Thymus (tissue), 14 donors: ENCODE measurements at places on chromosomes 5 and 9. TPM values are rescaled to one million over a fixed set of nuclear protein-coding genes. Genes with fewer than 3 reads are reported as not detected.
A peak's percentile ranks its signal among the peaks of the same experiment; 100 is the strongest.

Gene CD180
- total RNA-seq = 1.3 TPM

Gene PCDHA13
- total RNA-seq = under 0.01 TPM

DNA sequence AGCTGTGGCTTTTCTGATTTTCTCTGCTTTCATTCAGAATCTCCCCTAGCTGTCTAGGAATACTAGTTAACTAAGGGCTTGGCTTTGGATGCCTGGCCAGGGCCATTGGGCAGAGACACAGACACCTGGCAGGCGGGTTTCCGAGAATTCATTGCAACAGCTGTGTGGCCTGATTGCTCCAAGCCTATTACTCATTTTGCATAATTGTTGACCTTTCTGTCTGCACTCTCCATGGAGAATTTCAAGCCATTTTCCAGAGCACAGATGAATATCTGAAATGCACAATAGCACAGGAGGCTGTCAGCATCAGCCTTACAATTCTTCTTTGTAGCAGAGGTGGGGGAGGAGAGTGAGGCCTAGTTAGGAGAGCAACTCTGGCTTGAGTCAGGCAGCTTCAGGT, 310.5 kb downstream of the DMAC1 start:
- H3K27me3 ChIP-seq = no peaks in the 10 kb centered on the region
- no peaks in the 10 kb centered on the region for H3K4me1 ChIP-seq
- no peaks in the 10 kb centered on the region for H3K36me3 ChIP-seq
- H3K4me3 ChIP-seq = no peak overlapping the region
- no peak for DNase-seq

DNA sequence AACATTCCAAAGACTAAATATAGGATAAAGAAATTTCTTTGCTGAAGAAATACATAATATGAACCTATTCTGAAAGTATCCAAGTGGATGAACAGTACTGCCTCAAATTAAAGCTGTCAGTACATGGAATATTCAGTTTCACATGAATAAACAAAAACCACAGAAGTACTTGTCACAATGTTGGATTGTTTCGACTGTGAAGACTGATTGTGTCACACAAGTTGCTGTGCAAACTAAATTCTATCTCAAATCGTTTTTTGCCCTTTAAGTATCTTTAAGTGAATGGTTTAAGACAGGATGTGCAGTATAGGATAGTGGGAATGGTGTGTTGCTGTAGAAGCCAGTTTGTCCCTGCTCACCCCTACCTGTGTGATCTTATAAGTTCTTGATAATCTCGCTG, 137.4 kb upstream of the OTULINL start:
- no peak for DNase-seq
- no peaks in the 10 kb centered on the region for H3K36me3 ChIP-seq
- peaks cover 6% of the 10 kb centered on the region for H3K4me1 ChIP-seq
- peak overlapping the region; percentile 1 for H3K27ac ChIP-seq
- H3K27me3 ChIP-seq = no peaks in the 10 kb centered on the region

- H3K4me1 ChIP-seq = no peaks in the 10 kb centered on the region
- H3K36me3 ChIP-seq = no peaks in the 10 kb centered on the region
- no peaks in the 10 kb centered on the region for H3K27me3 ChIP-seq
- no peak for DNase-seq
Measured at GRCh38 chr9:87181670-87182069, 234.4 kb upstream of the GAS1 start.

DNA sequence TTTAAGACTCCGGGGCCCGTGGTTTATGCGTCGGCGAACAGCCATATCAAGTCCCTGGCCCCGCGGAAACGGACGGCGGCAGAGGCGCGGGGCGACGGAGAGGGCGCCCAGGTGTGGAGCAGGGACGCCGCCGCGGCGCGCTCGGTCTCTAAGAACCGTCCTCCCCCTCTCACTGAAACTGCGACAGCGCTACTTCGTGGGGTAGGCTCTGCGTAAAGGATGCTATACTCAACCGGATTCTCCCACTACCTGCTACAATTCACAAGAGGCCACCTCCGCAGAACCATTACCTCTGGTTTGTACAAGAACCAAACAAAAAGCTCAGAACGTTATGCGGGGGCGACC, 404 bp downstream of the MRNIP start:
- H3K4me3 ChIP-seq = peak overlapping the region; percentile 64
- no peaks in the 10 kb centered on the region for H3K27me3 ChIP-seq
- H3K27ac ChIP-seq = peak overlapping the region; percentile 66
- peaks cover 3% of the 10 kb centered on the region for H3K4me1 ChIP-seq
- peaks cover 8% of the 10 kb centered on the region for H3K36me3 ChIP-seq
- DNase-seq = peak; percentile 37

GRCh38 chr5:75113354-75114113, 61.2 kb upstream of the GCNT4 start:
- no peak overlapping the region for H3K27ac ChIP-seq
- no peaks in the 10 kb centered on the region for H3K36me3 ChIP-seq
- no peaks in the 10 kb centered on the region for H3K27me3 ChIP-seq
- DNase-seq = no peak
- H3K4me3 ChIP-seq = no peak overlapping the region

- DNase-seq = no peak
- H3K36me3 ChIP-seq = no peaks in the 10 kb centered on the region
- no peak overlapping the region for H3K4me3 ChIP-seq
- H3K27ac ChIP-seq = no peak overlapping the region
Measured at GRCh38 chr5:53326424-53327153, 153.8 kb upstream of the FST start.
